ENCODE measurements at places on chromosomes 7 and 10. TPM values are rescaled to one million over a fixed set of nuclear protein-coding genes. Genes with fewer than 3 reads are reported as not detected.

DNA sequence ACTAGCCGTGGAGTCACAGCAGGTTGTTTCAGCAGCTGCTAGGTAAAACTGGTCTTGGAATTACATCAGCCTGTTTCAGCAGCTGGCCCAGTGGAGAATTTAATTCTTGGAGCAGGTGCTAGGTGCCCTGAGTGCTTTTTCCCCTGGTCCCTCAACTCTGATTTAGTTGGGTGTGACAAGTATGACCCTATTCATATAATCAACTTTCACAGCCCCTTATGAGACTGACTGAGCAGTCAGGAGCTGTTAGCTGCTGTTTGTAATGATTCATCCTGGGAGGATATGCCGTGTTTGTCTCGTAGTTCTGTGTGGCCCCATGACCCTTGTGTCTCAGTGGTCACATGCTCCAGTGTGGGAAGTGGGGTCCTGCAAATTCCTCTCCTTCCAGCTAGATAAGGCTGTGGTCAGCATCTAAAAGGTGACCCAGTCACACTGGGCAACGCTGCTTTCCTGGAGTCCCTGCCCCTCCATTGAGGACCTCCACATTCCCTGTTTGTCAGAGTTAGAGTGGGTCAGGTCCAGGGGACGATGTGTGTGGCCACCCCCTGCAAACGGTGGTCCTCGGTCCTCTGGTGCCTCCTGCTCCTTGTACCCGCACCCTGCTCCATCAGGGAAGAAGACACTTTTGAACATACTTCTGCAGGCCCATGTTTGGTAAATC, 28.3 kb downstream of the TBATA start:
- DNase-seq = no peak

- no peak for DNase-seq
Observed at GRCh38 chr10:113292743-113293142, 260.1 kb upstream of the HABP2 start.

Gene GSTO2
- 3.7 TPM for total RNA-seq

DNA sequence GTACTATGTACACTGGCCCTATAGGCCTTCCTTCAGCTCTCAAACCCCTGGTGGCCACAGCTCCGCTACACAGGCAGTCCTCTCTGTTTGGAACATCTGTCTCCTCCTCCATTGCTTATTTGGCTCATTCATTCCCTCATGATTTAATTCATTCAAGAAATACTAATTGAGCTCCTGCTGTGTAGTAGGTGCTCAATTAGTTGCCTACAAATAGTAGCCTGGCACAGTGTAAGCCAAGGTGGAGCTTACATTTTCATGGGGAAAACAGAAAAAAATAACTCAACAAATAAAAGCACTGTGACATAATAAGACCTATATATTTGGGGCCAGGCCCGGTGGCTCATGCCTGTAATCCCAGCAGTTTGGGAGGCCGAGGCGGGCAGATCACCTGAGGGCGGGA, 3.4 kb upstream of the FIS1 start:
- DNase-seq = no peak

Gene ASB10
- total RNA-seq = not detected
